ENCODE measurements at places on chromosomes 6 and 20.
A peak's percentile ranks its signal among the peaks of the same experiment; 100 is the strongest.

GRCh38 chr6:112956696-112957535 lies 609.8 kb downstream of the RFPL4B start:
- no peak for DNase-seq

GRCh38 chr20:63696306-63696627 lies 185 bp upstream of the TNFRSF6B start:
- DNase-seq, result peak; percentile 33

- no peak for DNase-seq
Measured at GRCh38 chr6:45872827-45873365, 142.8 kb downstream of the CLIC5 start.

DNA sequence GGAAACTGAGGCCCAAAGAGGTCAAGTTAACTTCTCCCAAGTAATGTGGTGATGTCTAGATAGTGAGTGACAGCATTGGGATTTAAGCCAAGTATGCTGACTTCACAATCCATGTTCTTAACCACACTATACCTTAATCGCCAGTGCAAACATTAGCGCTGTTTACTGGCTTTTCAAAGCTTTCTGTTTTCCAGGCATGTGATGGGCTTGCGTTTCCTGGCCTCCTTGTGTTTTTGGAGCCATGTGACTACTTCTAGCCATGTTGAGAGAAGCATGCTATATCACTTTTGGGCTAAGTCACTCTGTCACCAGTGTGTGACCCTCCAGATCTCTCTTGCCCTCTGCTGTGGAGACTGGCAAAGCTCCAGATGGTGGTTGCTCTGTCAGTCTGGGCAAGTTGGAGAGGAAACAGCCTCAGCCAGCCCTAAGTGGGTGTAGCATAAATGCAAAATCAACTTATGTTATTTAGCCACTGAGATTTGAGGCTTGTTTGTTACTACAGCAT lies 76.9 kb downstream of the ANKRD6 start:
- DNase-seq, result no peak

- DNase-seq, result no peak
Measured at GRCh38 chr6:84671183-84671582, 93.2 kb downstream of the TBX18 start.

- DNase-seq, result no peak
Measured at GRCh38 chr6:135624402-135625295, 127.1 kb upstream of the AHI1 start.

GRCh38 chr20:31720486-31721407 lies 1.9 kb downstream of the BCL2L1 start:
- DNase-seq, result peak; percentile 35

DNA sequence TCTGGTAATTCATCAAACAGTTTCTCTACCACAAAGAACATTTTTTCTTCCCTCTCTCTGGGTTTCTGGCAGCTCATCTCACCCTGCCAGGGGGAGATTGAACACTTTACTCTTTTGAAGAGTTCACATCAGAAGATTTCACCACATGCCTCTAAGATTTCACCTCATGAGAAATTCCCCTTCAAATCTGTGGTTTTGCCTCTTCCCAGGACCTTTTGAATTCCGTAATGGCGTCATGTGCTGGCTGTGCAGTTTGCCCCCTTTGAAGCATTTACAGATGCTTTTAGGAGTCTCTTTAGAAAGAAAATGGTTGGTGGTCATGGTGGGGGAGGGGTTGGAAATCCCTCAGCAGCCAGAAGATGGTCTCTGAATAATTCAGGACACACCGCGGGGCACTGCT lies 486.1 kb downstream of the QKI start:
- no peak for DNase-seq

All from HAP-1 (cell line).